ENCODE measurements at places on chromosomes 7 and 10. TPM values are rescaled to one million over a fixed set of nuclear protein-coding genes. Genes with fewer than 3 reads are reported as not detected.

Gene PHYHIPL
- polyA plus RNA-seq = 67.6 TPM

Gene OR6V1
- not detected for polyA plus RNA-seq

GRCh38 chr7:50214126-50214670 lies 90.3 kb upstream of the IKZF1 start:
- DNase-seq = no peak

- DNase-seq = no peak
Measured at GRCh38 chr7:88104732-88105131, 115.1 kb downstream of the SRI start.

DNA sequence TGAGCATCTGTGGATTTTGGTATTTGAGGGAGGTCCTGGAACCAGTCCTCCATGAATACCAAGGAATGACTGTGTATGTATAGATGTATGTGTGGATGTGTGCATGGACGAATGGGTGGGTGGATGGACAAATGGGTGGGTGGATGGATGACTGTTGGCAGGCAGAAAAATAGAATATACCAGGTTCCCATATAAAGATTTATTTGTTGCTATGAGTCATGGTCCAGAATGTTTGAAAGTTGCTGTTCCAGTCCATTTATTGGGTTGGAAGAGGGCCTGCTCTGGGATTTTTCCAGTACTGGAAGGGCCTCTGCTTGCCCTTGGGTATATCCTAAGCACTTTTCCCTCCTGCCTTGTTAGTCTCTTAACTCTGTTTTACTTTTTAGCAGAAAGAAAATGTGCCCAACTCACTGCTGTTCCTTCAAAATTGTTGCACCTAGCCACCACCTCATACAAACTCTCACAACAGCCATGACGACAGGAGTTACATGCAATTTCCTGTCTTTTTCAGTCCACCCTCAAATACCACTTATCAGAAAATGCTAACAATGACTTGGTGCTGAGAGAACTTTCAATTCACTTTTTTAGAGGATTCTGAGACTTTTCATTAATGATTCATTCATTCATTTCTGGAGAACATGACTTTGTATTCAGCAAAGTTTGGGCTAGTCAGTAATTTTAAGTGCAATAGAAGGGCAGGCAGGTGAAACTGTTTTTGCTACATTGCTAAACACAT lies 108.1 kb downstream of the EEPD1 start:
- no peak for DNase-seq

DNA sequence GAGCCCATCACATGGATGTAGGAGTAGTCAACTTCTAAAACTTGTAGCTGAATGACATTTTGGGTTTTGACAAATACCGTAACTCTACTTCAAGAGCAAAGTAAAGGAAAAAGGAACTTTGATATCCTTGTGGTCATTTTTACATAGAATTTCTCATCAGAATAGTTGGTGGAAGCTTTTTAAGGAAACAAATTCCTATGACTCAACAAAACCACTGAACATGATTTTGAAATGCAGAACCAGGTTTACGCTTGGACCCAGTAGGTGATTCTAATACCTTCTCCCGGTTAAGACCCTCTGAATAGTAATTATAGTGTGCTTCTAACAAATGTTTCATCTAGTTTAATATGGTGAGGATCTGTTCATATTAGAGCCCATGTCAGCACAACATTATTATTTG lies 307.8 kb downstream of the GPR37 start:
- no peak for DNase-seq

DNA sequence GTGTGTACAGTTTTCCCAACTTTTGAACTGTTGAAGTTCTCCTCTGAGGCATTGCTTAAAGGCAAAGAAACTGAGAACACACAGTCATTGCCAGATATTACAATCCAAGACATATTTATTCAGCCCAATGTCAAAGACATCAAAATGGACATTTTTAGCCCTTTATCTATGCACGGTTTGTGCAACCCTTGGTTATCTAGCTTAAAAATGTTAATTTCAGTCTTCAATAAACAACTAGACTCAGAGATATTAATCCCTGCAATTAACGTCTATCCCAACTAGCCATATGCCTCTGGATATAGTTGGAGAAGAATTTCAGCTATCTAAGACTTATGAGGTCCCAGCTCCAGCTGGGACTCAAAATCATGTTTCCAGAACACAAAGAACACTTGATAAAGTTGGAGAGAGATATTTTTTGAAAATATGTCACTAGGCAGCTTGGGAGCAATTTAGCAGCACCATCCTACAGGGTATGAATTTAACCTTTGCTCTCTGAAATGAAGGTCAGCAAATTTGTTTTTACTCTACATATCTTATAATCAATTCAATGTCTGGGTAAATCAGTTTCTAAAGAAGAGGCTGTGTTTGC lies 357.0 kb downstream of the RNLS start:
- no peak for DNase-seq
